Nephron progenitor cell (in vitro differentiated cells): ENCODE measurements at places on chromosomes 16 and 17.
A peak's percentile ranks its signal among the peaks of the same experiment; 100 is the strongest.

DNA sequence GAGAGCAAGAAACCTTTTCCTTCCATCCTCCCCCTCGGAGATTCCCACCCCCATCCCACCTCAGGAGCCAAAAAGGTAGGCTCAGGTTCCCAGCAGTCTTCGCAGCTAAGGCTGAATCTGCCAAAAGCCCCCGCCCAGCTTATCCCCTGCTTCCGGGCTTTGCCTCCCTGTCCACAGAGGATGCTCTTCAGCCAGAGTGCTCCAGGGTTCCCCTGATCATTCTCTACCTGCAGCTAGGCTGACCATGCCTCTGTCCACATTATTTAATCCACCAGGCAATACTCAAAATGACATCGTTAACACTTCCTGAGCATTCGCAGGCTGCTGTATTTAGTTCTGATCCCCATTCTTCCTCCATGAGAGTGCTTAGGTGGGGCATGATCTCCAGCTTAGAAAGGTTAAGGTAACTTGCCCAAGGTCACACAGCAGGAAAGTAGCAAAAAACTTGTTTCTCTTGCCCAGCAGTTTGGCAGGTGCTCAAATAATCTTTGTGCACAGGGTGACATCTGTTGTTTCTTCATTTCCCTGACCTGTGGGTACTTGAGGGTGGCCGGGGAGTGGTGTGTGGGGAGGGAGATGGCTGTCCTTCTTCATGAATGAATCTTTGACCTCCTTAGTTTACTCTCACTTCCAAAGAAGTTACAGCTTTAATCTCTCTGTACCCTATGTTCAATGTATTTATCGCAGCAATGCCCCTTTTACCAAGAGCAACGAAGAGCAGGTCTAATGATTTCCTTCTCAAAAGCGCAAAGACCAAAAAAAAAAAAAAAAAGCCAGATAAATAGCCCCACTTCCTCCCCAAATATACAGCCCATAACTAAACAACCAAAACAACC, 848 bp upstream of the TBKBP1 start:
- no peaks in the 10 kb centered on the region for H3K36me3 ChIP-seq
- H3K4me3 ChIP-seq: peak overlapping the region; percentile 87
- peaks cover 5% of the 10 kb centered on the region for H3K27me3 ChIP-seq
- no peak for DNase-seq
- peaks cover 62% of the 10 kb centered on the region for H3K4me1 ChIP-seq

DNA sequence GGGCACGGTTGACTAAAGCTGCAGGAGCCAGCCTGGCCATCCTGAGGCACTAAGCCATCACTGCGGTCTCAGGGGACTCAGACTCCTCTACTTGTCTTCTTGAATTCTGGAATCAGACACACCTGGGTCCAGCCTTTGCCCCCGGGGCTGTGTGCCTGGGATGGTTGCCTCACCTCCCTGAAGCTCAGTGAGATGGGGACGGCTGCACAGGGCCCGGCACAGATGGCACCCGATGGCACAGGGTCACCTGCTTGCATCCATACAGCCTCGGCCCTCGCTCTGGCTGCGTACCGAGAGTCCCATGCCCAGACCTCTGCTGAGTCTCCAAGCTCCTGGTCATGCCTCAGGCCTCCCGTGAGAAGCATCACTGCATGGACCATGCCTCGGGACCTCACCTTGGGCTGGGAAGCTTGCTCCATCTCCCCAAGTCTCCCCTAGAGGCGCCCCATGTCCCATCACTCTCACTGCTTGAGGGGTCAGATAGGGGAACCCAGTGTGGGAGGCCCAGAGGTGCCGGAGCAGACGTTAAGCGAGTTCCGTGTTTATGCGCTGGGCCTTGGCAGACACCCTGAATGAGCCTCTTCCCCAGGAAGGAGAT, 316.3 kb downstream of the SEC14L1 start:
- H3K27me3 ChIP-seq: no peaks in the 10 kb centered on the region
- H3K36me3 ChIP-seq: no peaks in the 10 kb centered on the region
- H3K27ac ChIP-seq: peak overlapping the region; percentile 83
- peaks cover 92% of the 10 kb centered on the region for H3K4me1 ChIP-seq
- H3K4me3 ChIP-seq: no peak overlapping the region
- DNase-seq: no peak

DNA sequence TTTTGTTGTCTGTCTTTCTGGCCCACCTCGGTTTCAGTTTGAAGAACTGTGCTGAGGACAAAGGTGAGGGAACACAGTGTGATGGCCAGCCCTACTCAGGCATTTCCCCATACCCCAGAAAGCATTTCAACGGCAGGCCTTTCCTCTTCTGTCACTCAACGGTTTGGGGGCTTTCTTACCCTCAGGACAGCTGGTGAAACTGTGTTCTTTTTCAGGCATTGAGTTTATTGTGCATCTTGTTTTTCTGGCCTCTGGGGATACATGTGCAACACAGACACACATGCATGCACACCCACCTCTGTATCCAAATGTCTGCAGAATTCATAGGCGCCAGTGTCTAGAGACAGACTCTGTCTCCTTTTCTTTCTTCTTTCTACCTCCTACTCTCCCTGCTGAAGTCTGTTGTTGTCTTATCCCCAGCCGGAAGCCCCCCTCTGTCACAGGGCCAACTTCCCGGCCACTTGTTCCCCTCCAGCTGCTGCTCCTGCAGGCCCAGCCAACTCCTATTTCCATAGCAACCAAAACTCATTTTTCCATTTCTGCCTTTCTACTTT, 17.0 kb downstream of the CHD9 start:
- H3K27me3 ChIP-seq: no peaks in the 10 kb centered on the region
- H3K36me3 ChIP-seq: peaks cover 46% of the 10 kb centered on the region
- DNase-seq: no peak
- no peak overlapping the region for H3K4me3 ChIP-seq
- peak overlapping the region; percentile 27 for H3K27ac ChIP-seq

DNA sequence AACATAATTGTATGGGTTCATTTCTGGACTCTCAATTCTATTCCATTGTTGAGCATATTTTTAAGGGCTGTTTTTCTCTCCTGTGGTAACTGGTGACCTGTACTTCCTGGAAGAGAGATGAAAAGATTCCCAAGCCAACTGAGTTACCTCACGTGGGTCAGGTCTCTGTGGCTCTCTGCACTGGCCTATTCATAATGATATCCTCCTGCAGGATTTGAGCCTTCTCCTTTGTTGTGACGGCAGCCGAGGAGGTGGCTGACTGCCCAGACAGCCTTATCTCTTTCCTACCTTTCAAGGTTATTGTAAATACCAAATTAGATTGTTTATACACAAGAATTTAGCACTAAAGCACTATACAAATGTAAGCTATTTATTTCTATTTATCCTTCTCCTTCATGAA, 2.7 kb upstream of the ACE start:
- H3K27me3 ChIP-seq: peaks cover 81% of the 10 kb centered on the region
- no peak for DNase-seq
- H3K27ac ChIP-seq: no peak overlapping the region

GRCh38 chr16:635573-636205, 416 bp downstream of the METTL26 start:
- no peak for DNase-seq
- no peaks in the 10 kb centered on the region for H3K36me3 ChIP-seq
- peaks cover 6% of the 10 kb centered on the region for H3K27me3 ChIP-seq
- no peak overlapping the region for H3K27ac ChIP-seq

DNA sequence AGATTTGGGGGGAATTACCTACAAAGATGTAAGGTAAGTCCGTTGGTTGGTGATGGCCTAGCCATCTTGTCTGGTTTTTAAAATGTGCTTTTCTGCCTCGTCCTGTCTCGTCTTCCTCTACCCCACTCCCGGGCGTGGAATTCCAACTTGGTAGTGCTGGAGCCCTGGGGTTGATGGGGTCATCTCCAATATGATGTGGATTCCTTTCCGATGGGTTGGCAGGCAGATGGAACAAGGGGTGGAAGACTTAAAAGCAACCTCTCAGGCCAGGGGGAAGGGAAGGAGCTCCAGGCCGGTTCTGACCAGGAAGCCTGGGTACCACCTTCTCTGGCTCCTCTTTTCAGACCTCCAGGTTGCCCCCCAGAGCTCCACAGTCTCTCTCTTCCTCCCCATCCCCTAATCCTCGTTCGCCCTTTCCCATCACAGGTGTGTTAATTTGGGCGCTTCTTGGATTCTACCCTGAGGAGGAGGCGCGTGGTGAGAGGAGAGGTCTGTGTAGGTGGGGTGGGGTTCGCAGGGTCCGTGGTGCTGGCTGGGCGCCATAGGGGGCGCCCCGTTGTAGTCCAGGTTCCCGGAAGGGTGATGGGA, 5.1 kb upstream of the HOXB2 start:
- H3K4me1 ChIP-seq: peaks cover 96% of the 10 kb centered on the region
- no peak for DNase-seq
- peaks cover 36% of the 10 kb centered on the region for H3K36me3 ChIP-seq
- no peaks in the 10 kb centered on the region for H3K27me3 ChIP-seq
- H3K27ac ChIP-seq: peak overlapping the region; percentile 99
